Posterior cingulate gyrus (tissue), 11 donors: ENCODE measurements at places on chromosomes 7 and 10.
A peak's percentile ranks its signal among the peaks of the same experiment; 100 is the strongest.

DNA sequence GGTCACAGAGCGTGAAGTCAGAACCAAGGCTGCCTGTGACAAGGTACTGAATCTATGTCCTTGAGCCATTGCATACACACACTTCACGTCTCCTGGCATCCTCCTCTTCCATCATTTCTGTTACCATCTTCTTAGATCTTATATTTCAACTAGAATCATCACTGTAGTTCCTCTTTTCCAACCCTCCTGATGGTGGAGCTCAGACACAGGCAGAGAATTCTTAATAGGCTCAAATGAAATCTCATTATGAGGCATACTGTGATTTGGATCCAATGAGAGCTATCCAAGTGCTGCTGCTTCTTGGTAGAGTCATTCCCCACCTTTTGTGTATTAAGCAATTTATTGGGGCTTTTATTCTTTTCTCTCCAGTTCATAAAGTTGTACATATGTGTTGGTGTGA, 113.2 kb downstream of the CALCR start:
- no peak for DNase-seq

GRCh38 chr7:50803359-50804337, 21.0 kb upstream of the GRB10 start:
- DNase-seq: no peak

DNA sequence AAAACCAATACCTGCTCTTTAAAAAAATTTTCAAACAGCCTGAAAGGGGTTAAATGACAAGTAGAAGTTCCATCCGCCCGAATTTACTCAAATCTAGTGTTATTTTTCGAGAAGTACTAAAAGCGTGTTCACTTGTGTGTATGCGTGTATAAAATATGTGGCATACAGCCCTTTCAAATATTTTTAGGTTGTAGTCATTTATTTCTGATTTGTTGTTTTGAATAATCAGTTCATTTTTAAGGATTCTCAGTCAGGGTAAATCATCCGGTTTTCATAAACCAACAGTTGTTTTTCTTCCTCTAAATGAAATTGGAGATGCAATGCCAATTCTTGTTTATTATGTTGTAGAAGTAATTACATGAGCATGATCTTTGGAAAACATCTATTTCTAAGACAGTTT, 6.9 kb upstream of the SUN1 start:
- no peak for DNase-seq

DNA sequence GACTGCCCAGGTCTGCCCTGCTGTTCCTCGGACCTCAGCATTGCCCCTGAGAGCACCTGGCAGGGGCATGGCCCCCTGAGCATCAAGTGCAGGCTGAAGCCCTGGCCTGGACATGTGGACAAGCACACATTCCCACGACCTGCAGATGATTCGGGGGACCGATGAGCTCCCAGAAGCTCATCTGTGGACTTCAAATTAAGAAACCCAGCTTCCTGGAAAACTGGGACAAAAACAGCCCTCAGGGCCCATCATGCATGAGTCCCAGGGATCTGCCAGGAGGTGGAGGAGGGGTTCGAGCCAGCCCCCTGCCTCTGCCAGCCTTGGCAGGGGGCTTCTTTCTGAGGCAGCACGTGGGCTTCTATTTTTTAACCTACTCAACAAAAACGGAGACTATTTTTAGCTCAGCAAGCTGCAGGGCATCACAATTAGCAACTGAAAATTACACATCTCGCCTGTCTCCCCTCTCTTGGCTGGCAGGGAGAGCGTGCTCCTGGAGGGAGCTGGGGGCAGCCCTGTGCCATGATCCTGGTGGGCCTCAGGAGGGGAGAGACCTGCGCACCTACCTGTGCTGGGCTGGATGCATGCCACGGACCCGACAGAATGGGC, 51.8 kb downstream of the RASGEF1A start:
- no peak for DNase-seq

- peak; percentile 31 for DNase-seq
Observed at GRCh38 chr10:29102233-29102632, 186.6 kb upstream of the LYZL1 start.

GRCh38 chr7:132469264-132469663, 107.0 kb downstream of the PLXNA4 start:
- no peak for DNase-seq

DNA sequence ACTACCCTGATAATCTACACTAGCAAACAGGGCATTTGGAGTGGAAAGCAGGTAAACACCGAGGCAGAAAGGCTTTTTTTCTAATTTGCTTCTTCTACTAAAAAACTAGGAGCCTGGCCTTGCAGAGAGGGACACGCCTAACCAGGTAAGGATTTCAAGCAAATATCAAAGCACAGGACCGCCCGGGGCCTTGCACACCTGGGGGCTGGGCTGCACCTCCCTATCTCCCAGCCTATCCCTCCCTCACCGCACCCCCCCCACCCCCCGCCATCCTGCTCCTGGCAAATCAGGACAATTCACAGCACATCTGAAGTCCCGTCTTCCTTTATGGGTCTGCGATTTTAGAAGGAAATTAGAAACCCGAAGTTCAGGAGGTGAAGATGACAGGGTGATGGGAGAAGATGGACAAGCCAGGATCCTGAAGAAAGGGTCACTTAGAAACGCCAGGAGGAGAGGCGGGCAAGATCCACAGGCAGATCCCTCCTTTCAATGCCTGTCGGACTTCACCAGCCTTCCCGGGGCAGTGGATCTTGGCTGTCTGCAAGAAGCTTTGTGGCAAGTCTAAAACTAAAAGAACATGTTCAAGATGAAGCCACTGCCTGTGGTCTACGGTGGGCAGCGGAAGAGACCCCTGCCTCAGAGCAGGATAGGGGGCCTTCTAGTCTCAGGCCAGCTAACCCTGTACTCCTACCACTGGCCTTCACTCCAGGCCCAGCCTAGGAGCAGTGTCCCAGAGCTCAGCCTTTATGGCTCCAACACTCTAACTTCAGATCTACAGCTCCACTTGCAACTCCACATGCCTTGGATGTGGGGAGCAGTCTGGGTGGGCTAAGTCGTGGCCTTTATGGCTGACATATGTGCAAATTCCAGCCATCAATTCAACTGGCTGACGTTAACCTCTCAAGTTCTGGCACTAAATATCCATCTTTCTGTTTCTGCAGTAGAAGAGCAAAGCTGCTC, 43.9 kb downstream of the TNS3 start:
- no peak for DNase-seq

GRCh38 chr7:156941393-156942182, 7.9 kb upstream of the NOM1 start:
- DNase-seq: no peak

DNA sequence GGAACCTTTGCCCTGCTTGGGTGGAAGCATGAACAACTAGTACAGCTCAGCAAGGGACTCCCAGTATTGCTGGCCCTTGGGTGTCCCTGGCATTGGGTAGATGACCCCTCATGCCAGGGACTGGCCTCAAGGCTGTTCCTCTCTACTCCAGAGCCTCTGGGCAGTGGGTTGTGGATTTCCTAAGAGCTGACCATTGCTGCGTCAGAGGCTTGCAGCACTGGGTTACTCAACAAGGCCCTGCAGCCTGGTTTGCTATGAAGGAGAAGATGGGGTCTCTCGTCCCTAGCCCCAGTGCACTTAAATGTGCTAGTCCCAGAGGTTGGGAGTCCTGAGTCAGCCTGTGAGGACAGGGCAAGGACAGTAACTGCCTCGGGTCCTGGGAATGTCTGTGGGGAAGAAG, 2.5 kb downstream of the VSIR start:
- DNase-seq: no peak

GRCh38 chr7:28348636-28349035, 63.7 kb upstream of the CREB5 start:
- DNase-seq: no peak

DNA sequence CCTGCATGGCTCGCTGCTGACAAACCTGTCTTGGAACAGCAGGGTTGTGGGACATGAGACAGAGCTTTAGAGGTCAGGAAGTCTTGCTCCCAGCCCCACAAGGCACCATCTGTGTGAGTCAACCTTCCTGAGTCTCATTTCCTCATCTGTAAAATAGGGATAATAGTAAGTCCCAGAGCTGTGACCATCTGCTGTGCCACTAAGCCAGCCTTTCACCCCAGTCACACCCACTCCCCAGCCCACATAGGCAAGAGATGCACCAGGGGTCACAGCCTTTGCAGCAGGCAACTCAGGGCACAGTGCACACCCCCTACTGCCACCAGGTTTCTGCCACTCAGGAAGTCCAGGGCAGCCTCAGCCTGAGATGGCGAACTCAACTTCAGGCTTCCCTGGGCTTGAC, 29.4 kb upstream of the CDH23 start:
- DNase-seq: no peak
